ENCODE measurements at places on chromosomes 11 and 22. TPM values are rescaled to one million over a fixed set of nuclear protein-coding genes. Genes with fewer than 3 reads are reported as not detected.

RAB38 gene
- total RNA-seq: 2.0 TPM

OR5A1 gene
- total RNA-seq: not detected

MRGPRF gene
- total RNA-seq: not detected

APOL5 gene
- not detected for total RNA-seq

LIF gene
- 455 TPM for total RNA-seq

ZNF280B gene
- 2.5 TPM for total RNA-seq

POU2AF2 gene
- total RNA-seq: not detected

RIC3 gene
- 4.7 TPM for total RNA-seq

C22orf39 gene
- total RNA-seq: 26.8 TPM

NLRX1 gene
- 24.1 TPM for total RNA-seq

SLC22A25 gene
- total RNA-seq: not detected

C11orf97 gene
- not detected for total RNA-seq

DGKZ gene
- total RNA-seq: 101 TPM

TMEM218 gene
- 18.0 TPM for total RNA-seq

CNGA4 gene
- total RNA-seq: 0.10 TPM

TEX12 gene
- total RNA-seq: 0.24 TPM

GRIK4 gene
- total RNA-seq: 0.16 TPM

E2F8 gene
- total RNA-seq: 28.2 TPM

ATL3 gene
- 37.0 TPM for total RNA-seq

MYRF gene
- total RNA-seq: 0.78 TPM

CCND1 gene
- total RNA-seq: 26.4 TPM

MUC2 gene
- not detected for total RNA-seq

SCGB1A1 gene
- not detected for total RNA-seq

MPZL2 gene
- 15.9 TPM for total RNA-seq

UPK3A gene
- total RNA-seq: not detected

SMIM35 gene
- 0.16 TPM for total RNA-seq

THY1 gene
- total RNA-seq: 0.83 TPM

INS gene
- not detected for total RNA-seq

CASP1 gene
- total RNA-seq: 21.1 TPM

PGA3 gene
- total RNA-seq: not detected

UCP2 gene
- 821 TPM for total RNA-seq

HEPHL1 gene
- total RNA-seq: not detected

YPEL4 gene
- total RNA-seq: 0.39 TPM

Measured in activated T-helper 1 cell treated with anti-CD3 and anti-CD28 coated beads, Interleukin-12 subunit alpha, Interleukin-12 subunit beta, Interleukin-2, Interleukin-4 antibody, amounts not matched to agents 30 ng/mL and 10 ng/mL and 1 ng/mL, durations not matched to agents 14 hours and 24 hours and 36 hours (primary cell).